ENCODE measurements at places on chromosomes 13 and 19. TPM values are rescaled to one million over a fixed set of nuclear protein-coding genes. Genes with fewer than 3 reads are reported as not detected.

- no peak overlapping the region for H3K27ac ChIP-seq
- H3K4me1 ChIP-seq: no peaks in the 10 kb centered on the region
- no peaks in the 10 kb centered on the region for H3K36me3 ChIP-seq
- DNase-seq: no peak
- H3K4me3 ChIP-seq: no peak overlapping the region
Observed at GRCh38 chr13:113887700-113888201, 23.9 kb upstream of the GAS6 start.

DNA sequence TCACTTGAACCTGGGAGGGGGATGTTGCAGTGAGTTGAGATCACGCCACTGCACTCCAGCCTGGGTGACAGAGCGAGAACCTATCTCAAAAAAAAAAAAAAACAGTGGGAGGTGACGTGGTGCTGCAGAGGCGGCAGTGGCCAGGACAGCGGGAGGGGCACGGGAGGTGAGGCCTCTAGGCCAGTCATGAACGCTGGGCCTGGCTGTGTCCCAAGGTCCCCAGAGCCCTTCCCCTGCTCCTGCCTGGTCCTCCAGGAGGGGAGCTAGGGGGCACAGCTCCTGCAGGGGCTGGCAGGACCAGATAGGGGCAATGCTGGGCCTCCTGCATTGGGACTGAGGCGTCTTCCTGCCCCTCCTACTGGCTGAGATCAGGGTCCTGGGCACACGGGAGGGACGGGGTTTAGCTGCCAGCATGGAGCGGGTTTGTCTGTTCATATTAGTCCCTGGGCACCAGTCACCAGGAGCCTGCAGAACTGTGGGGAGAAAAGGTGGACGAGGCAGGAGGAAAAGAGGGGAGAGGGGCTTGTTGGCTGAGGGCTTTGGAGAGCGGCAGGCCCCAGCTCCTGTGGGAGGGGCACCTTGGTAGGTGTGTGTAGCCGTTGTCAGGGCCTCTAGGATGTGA, 4.5 kb downstream of the MAP2K7 start:
- H3K27me3 ChIP-seq: peaks cover 3% of the 10 kb centered on the region

GRCh38 chr13:40342461-40342860, 324.0 kb downstream of the FOXO1 start:
- no peak for DNase-seq
- peaks cover 6% of the 10 kb centered on the region for H3K27me3 ChIP-seq
- no peak overlapping the region for H3K4me3 ChIP-seq
- no peaks in the 10 kb centered on the region for H3K36me3 ChIP-seq

DNA sequence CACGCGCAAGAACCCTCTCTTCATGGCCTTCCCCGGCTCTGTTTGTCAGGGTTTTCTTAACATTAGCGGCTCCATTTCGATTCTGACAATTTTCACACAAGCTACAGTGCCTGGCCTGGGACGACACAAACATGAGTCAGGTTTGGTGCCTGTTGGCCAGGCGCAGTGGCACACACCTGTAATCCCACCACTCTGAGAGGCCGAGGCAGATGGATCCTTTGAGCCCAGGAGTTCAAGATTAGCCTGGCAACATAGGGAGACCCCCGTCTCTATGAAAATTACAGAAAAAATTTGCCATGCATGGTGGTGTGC, 1.9 kb upstream of the RAB20 start:
- no peak overlapping the region for H3K27ac ChIP-seq
- peaks cover 6% of the 10 kb centered on the region for H3K36me3 ChIP-seq
- peak overlapping the region; percentile 28 for H3K4me3 ChIP-seq
- peaks cover 24% of the 10 kb centered on the region for H3K4me1 ChIP-seq

- peaks cover 14% of the 10 kb centered on the region for H3K4me1 ChIP-seq
- H3K27ac ChIP-seq: no peak overlapping the region
- peaks cover 31% of the 10 kb centered on the region for H3K36me3 ChIP-seq
- no peak for DNase-seq
Observed at GRCh38 chr19:58397533-58398037, 2.1 kb downstream of the RNF225 start.

DNA sequence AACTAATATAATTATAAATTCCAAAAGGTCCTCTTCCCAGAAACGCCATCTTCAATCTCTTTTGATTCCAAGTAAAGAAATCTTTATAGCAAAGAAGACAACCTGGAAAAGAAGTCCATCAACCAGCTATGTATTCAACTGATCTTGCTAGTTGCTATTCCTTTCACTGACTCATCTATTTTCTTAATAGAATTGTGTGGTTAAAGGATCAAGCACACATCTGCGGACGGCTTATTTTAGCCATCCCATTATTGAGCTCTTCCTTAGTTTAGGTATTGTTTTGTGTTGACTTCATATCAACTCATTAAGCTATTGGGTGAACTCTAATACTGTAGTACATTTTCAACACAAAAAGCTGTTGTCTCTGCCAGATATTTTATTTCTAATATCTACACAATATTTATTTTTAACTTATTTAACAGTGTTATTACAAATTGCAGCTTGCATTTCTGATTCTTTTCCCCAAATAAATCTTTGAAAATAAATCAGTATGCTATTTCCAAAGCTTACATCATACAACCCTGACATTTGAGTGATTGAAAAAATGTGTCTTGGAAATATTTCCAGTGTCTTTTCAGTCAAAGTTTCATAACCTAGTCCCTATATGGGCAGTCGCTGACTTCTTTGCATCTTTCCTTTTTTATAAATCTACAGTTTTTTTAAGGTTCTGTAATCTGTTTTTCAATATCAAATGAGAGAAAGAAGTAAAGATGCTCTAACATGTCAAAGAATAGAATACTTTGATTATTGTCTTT, 158.8 kb upstream of the SPRY2 start:
- H3K27ac ChIP-seq: no peak overlapping the region
- no peaks in the 10 kb centered on the region for H3K36me3 ChIP-seq
- H3K27me3 ChIP-seq: no peaks in the 10 kb centered on the region
- no peak for DNase-seq

ZNF653 gene
- total RNA-seq: 21.6 TPM
